Fibroblast of pulmonary artery (primary cell): ENCODE measurements at places on chromosomes 11 and 22.

DNA sequence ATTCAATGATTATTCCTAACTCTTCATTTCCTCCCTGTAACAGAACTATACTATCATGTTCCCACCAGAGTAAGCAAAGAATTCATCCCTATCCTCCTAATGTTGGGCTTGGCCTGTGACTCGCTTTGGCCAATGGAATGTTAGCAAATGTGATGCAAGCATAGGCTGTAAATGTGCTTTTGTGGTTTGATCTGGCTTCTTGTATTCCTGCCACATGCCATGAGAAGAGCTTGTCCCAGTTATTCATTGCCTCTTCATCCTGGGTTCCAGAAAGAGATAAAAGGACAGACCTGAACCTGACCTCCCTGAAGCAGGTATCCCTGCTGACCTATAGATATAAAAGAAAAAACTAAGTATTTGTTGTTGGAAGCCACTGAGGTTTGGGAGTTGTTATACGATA, 51.0 kb downstream of the SYTL2 start:
- peak; percentile 57 for DNase-seq

DNA sequence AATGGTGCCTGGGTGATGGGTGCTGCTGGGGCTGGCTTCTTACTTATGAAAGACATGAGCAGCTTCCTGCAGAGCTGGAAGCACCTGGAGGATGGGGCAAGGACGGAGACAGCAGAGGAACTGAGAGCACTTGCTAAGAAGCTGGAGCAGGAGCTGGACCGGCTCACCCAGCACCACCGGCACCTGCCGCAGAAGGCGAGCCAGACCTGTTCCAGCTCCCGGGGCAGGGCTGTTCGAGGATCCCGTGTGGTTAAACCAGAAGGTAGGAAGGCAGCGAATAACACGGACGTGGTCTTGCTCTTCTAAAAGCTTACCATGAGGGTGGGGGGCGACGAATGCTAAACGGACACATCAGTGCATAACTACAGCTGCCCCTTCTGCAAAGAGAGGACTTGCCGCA, 9.3 kb downstream of the APOL5 start:
- no peak for DNase-seq

DNA sequence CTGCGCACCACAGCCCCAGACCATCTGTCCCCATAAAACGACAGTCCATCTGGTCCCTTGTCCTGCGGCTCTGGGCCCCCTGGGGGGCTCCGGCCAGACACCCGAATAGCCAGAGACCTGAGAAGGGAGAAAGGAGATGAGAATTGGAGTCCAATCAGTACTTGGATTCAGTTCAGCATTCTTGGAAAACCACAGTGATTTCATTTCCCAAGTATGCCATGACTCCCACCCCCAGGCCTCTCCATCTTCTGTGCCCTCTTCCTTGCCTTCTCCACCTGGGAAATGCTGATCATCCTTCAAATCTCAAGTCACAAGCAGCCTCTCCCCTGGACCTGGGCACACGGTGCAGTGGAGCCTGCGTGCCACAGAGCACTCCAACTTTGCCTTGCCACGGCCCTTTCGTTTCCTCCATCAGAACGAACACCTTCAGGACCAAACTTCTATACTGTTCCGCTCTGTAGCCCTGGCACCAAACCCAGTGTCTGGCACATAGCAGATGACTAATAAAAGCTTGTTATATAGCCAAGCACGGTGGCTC, 10.9 kb upstream of the MFNG start:
- DNase-seq = peak; percentile 89

DNA sequence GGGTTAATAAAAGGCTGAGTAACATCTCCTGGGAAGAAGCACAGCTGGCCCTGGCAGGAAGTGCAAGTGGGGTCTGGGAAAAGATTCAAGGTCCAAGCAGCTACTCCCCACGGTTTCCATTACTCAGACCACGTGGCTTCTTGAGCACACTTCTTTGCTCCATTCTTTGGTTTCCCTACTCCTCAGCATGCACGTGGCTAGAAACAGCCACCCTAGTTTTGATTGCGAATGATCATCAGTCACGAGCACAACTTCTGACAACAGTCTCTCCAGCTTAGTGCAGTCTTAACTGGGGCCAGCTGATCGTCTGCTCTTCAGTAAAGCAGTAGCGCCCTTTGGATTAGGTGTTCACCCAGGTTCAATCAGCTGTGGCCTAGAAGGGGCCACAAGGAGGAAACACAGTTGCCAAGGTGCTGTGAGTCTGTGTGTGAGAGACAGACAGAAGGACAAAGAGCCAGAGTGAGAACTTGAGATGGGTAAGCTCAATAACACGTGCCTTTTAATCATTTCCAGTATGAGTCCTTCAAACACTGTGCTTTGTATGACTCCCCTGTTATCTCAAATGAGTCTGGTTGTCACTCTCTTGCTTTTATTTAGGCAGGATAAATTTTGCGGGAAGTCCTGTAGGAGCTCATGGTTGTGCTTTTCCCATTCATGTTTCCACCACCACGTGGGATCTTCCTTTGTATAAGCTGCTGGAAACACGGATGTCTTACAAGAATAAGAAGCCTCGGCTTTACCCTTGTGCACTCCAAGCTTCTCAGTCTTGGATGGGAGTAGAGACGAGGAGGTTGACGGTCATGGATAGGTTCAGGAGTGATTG, 901 bp upstream of the PARVA start:
- DNase-seq = peak; percentile 90

DNA sequence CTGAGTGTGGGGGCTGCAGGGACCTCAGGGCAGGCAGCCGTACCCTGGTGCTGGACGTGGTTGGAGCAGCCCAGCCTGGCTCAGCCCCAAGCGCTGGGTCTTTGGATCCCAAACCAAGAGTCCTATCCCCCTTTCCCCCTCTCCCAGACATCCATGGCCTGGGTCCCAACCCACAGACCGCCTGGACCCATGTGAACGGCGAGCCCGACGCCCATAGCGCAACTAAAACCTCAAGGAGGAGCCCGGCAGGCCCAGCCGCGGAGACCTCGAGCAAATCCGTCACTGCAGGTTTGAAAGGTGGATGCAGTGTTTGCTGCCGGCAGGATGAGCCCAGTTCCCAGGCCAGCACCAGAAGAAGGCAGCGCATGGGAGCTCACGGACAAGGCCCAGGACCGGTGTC, 337.0 kb downstream of the BRD1 start:
- no peak for DNase-seq

- peak; percentile 27 for DNase-seq
These were observed 235.6 kb downstream of the KCNA4 start for GRCh38 chr11:29781268-29781667.

DNA sequence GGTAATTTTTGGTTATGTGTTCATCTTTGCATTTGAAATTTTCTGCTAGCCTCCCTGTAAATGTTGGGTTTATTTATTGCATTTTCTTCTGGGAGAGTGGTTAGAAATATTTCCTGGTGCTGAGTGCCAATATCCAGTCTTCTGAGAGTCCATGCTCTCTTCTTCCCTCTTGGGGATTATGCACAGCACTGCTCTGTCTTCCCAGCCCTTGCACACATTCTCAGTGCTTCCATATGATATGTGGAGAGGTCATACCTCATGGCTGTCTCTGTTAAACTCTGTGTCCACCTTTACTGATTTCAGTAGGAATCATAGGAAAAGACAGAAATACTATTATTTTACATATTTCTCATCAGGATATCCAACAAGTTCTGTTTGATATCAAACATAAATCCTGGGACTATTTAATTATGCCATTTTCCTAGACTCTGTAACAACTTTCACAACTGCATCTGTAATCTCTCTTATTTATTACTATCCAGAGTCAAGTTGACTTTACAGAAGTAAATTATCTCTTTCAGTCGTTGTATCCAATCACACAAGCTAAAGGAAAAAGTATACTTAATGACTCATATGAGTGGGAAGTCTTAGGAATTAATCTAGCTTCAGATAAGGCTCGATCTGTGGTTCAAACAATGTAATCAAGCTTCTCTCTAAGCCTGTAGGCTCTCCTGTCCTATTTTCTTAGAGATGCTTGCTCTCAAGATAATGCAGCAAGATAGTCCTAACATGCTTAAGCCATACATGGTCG, 2.7 kb upstream of the NXPE1 start:
- DNase-seq = peak; percentile 58

- DNase-seq = no peak
These were observed 154.7 kb downstream of the BLID start for GRCh38 chr11:121961321-121961801.

DNA sequence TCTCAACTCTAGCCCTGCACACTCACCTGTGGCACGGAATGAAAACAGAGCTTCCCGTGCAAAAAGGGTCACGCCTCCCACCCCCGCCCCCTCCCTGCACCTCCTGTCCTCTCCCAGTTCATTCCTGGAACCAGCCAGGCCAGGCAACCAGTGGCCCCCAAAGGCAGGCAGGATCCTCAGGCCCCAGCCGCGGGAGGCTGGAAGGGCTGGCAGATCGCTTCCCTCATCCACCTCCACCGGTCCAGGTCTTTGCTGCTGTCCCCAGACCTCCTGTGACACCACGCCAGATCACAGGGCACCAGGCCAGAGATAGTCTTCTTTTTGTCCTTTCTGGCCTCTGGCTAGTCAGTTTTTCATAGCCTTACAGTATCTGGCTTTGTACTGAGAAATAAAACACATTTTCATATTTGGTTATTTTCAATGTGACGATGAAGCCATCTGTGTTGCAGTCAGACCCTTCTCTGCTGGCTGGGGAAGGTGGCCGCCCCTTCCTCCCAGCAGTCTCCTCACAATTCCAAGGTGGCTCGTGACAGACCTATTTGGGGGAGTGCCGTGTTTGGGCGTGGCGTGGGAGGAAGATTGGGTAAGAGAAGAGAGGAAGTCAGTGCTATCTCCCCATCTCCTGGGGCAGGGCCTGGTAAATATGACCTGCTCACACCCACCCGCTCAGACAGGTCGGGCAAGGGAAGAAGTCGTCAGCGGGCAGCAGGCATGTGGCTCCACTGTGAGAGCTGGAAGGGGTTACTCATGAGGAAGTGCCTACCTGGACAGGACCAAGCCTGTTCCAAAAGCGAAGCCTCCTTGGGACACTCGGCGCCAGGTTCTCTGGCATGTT, 9.1 kb downstream of the SSH3 start:
- DNase-seq = no peak

GRCh38 chr11:1271927-1272326, 37.5 kb downstream of the TOLLIP start:
- no peak for DNase-seq

GRCh38 chr11:73143126-73143838, 1.2 kb upstream of the FCHSD2 start:
- peak; percentile 56 for DNase-seq

- no peak for DNase-seq
These were observed 8.3 kb downstream of the ST3GAL4 start for GRCh38 chr11:126363706-126364248.

DNA sequence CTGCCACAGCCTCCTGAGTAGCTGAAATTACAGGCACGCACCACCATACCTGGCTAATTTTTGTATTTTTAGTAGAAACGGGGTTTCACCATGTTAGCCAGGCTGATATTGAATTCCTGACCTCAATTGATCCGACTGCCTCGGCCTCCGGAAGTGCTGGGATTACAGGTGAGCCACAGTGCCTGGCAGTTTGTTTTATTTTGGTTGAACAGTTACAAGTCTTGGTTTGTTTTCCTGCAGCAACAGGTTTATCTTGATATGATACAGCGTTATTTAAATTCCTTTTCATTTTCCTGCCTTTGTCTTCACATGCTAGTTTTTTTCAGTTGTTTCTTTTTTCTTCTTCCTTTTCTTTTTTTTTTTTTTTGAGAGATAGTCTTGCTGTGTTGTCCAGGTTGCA, 4.0 kb upstream of the SLC3A2 start:
- no peak for DNase-seq

DNA sequence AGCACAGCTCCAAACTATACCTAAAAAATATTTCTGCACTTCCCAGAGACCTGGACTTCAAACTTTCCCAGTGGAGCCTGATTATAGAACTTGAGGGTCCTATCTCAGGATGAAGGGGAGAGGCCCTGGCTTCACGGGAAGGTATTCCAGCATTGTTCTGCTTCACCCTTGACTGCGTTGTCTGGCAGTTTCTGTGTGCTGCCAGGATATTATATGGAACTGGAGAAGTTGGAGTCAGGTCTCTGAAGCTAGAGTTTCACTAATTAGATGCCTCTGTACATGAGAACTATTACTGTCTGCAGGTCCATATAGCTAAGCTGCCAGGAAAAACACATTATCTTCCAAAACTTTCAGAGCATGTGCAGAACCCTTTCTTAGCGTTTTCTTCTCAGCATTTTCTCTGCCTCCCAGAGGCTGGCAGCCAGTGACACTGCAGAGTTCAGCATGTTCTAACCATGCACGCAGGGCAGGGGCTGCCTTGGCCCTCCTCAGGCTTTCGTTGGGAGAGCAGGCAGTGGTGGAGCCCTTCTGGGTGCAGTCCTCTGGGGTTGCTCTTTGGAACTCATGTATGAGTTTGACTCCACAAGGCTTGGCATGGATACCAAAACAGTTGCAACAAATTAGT, 99.3 kb downstream of the CWC15 start:
- DNase-seq = no peak

DNA sequence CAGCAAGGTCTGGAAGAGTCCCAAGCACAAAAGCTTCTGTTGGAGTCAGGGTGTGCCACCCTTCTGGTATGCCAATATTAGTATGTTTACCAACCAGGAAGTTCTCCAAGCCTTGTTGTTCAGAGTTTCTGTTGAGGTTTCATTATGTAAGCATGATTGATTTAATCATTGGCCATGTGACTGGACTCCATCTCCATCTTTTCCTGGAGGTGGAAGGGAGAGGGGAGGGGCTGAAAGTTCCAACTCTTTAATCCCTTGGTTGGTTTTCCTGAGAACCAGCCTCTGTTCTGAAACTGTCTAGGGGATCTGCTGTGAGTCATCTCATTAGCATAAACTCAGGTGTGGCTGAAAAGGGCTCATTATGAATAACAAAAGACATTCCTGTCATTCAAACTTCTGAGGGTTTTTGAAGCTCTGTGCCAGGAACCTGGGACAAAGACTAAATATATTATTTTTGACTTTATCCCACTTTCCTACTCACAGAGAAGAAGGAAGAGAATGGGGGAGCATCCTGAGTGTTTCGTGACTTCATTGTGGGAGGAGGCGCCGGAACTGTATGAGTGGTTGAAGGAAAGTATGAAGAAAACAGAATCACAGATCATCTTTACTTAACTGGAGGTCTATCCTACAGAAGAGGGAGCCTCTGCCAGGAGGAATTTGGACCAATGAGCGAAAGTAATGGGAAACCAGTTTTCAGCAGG, 138.2 kb downstream of the NECTIN1 start:
- no peak for DNase-seq

DNA sequence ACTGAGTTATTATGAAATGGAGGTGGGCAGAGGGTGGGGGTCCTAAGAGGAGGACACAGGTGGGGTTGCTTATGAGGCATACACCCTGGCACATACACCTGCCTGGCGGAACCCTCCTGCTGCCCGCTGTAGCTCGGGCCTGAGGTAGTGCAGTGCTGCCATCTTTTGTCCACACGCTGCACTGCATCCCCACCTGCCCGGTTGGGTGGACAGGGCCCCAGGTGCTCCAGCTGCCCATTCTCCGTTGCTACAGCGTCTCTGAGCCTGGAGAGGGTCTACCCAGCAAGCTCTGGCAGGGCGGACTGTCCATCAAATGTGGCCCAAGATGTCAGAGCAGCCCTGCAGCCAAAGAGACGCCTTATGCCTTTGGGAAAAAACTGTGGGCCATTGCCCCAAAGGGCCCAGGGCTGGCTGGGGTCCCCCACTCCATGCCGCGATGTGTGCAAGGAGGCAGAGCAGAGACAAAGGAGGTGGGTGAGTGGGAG, 131.2 kb downstream of the BUD13 start:
- peak; percentile 31 for DNase-seq
